Esophagus squamous epithelium (tissue), 5 donors: ENCODE measurements at places on chromosomes 16 and 17.

GRCh38 chr17:77492446-77493237, 351.9 kb downstream of the SEC14L1 start:
- no peak for DNase-seq

DNA sequence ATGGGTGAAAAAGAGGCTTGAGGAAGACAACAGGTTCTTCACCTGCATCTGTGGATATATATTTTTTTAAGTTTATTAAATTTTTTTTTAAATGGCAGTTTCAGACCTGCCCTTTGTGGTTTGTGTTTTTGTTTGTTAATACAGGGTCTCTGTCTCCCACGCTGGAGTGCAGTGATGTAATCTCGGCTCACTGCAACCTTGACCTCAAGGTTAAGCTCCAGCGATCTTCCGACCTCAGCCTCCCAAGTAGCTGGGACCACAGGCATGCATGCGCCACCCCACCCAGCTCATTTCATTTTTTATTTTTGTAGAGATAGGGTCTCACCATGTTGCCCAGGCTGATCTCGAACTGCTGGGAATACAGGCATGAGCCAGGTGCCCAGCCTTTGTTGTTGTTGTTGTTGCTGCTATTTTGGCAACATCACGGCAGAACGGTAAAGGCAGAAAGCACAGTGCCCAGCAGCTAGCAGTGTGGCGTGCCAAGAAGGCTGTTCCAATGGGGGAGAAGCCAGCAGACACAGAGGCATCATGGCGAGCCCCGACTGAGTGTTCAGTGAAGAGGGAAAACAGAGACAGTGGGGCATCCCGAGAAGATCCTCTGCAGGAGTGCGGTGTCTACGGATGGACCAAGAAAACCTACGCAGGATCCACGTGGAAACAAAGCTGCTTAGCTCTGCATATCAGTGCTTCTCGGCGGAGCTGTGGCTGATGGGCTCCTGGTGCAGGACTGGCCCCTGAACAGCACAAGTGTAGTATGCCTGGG, 19.6 kb downstream of the TMC6 start:
- no peak for DNase-seq

DNA sequence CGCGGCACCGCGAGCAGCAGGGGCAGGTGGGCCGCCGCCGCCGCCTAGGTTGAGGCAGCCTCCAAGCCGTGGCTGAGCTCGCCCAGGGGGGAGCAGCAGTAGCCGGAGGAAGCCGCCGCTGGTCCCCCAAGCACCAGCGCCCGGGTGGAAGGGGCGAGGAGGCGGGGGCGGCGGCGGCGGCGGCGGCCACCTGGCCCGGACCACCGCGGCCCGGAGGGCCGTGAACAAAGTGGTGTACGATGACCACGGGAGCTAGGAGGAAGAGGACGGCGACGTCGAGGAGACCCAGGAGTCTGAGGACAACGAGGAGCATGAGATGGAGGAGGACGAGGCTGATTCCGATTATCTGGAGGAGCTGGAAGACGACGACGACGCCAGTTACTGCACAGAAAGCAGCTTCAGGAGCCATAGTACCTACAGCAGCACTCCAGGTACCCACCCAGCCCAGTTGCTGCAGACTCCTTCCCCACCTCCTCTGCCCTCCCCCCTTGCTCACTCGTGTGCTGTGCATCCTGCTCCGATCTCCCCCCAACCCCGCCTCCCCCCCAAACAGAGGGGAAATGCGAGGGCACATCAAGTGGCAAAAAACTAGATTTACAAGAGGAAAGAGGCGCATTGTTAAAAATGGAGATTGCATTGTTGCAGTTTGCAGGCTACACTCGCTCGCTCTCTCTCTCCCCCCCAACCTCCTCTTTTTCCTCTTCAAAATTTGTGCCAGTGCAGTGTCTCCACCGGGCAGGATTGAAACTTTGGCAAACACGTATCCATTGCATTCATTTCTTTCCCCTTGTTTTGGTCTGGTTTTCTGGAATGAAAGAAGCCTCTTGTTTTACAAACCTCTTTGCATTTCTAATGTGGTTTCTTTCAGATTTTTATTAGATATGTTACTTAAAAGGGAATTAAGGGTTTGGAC, 41.8 kb upstream of the AMZ2 start:
- no peak for DNase-seq

DNA sequence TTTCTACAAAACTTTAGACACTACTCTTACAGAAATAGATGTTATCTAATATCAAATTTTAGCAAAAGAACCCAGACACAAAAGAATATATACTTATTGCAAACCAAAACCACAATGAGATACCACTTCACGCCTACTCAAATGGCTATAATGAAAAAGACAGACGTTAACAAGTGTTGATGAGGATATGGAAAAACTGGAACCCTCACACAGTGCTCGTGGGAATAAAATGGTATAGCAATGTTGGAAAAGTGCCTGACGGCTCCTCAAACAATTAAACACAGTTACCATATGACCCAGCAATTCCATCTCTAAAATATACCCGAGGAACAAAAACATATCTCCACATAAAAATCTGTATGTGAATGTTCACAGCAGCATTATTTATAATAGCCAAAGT, 27.1 kb downstream of the USP31 start:
- no peak for DNase-seq

GRCh38 chr17:17416007-17416399, 60.8 kb upstream of the MED9 start:
- DNase-seq = no peak

DNA sequence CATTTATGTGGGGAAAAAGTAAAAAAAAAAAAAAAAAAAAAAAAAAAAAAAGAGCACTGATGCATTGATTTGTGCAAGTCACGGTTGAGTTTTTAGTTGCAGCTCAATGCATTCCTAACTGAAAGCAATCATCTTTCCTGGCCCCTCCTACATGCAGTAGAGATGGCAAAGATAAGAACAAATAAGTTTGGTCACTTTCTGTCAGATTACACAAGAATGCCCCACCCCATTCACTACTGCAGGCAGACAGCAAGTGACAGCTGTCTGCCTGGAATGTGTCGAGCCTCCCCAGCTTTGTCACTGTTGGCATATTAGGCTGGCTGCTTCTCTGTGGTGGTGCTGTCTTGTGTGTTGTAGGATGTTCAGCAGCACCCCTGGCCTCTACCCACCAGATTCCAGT, 243.5 kb downstream of the FOXL1 start:
- no peak for DNase-seq

- no peak for DNase-seq
These were observed 9.0 kb downstream of the TEKT5 start for GRCh38 chr16:10685709-10686108.

DNA sequence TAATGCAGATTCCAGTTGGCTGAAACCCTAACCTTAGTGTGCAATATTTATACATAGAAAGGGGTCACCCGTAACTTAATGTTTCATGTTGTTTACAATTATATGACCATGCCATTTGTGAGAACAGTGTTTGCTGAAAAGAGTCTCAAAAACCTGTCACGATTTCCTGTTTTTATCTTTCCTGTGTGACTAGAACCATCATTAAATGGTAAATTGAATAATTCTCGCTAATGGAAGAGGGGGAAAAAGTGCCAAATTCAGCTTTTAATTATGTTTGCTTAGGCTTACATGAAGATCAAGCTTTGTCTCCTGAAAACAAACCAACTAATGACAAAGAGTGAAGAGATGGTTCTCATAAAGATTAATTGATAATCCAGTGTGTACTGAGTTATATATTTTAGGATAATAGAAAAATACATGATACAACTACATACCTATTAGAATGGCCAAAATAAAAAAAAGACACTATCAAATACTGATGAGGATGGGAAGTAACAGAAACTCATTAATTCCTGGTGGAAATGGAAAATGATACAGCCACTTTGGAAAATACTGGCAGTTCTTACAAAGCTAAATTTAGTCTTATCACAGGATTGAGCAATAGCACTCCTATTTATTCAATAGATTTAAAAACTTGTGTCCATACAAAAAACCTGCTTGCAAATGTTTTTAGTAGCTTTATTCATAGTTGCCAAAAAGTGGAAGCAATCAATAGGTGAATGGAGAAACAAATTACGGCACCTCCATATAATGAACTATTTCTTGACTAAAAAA, 141.7 kb downstream of the CDK5R1 start:
- DNase-seq = no peak

- DNase-seq = no peak
These were observed 401.6 kb upstream of the CDH11 start for GRCh38 chr16:65523283-65523944.

- DNase-seq = no peak
These were observed 36.2 kb upstream of the RCVRN start for GRCh38 chr17:9941305-9941704.

DNA sequence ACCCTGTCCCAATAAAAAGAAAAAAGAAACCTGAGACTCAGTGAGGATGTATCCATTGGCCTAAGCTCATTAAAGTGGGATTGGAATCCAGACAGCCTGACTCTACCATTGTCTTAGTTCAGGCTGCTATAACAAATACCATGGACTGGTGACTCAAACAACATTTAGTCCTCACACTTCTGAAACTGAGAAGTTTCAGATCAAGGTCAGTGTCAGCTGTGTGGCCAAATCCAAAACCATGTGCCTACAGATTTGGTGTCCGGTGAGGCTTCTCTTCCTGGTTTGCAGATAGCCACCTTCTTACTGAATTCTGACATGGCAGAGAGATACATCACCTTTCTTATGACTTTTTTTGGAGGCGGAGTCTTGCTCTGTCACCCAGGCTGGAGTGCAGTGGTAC, 53.3 kb upstream of the KDM8 start:
- DNase-seq = no peak

DNA sequence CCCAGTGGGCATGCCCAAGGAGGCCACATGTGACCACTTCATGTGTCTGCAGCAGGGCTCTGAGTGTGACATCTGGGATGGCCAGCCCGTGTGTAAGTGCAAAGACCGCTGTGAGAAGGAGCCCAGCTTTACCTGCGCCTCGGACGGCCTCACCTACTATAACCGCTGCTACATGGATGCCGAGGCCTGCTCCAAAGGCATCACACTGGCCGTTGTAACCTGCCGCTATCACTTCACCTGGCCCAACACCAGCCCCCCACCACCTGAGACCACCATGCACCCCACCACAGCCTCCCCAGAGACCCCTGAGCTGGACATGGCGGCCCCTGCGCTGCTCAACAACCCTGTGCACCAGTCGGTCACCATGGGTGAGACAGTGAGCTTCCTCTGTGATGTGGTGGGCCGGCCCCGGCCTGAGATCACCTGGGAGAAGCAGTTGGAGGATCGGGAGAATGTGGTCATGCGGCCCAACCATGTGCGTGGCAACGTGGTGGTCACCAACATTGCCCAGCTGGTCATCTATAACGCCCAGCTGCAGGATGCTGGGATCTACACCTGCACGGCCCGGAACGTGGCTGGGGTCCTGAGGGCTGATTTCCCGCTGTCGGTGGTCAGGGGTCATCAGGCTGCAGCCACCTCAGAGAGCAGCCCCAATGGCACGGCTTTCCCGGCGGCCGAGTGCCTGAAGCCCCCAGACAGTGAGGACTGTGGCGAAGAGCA, 4.4 kb downstream of the WFIKKN2 start:
- no peak for DNase-seq

DNA sequence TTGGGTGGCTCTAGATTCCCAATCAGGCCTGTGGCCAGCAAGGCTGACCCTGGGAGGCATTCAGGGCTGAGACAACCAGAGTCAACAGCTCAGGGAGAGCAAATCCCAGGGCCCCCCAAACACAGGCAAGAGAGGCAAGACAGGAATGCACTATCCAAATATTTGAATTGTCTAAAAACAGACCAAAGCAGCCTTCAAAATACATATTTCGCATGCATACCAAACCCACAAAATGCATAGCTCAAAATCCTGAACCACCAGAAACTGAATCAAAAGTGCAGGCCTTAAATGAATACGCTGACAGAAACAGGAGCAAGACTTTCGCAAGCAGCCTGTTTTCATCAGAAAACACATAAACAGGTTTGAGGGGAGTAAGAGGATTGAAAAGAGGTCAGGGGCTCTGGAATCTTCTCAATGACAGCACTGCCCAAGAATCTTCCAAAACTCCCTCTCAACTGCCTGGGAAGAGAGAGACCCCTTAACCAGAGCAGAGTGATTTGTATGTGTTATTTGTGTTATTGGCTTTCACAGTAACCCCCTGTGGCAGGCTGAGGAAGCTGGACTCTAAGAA, 213.6 kb upstream of the CDH5 start:
- DNase-seq = no peak

DNA sequence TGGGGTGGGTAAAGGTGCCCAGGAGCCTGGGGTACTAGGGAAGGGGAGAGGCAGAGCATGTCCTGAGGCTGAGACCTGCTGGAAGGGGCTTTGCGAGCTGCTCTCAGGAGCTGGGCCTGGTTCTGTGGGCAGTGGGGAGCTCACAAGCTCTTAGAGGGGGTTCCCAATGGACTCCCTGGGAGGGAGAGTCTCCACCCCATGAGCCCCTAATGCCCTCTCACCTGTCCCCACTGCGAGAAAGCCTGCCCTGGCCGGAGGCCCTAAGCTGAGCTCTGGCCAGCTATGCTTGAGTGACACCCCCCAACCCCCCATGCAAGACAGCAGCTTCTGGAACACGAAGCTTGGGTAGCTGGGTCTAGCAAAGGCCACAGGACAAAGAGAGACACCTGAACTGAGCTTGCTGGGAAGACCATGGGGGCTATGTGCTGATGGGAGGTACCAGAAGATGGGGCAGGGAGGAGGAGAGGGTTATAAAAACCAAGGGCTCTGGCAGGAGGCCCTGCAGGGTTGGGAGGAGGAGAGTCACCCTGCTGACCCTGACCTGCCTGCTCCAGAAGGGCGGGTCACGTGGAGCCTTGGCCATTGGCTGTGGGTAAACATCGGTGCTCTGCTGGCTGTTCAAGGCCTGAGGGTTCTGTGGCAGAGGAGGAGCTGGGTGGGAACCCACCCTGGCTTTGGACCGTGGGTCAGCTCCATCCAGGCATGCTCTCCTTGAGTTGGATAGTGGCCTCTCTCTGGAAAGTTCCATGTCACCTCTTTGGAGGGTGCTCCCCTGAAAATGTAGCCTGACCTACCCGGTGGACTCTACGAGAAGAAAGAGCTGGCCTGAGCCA, 106.7 kb downstream of the RAB11FIP4 start:
- no peak for DNase-seq

- no peak for DNase-seq
These were observed 682.4 kb downstream of the TOX3 start for GRCh38 chr16:51864575-51864974.

DNA sequence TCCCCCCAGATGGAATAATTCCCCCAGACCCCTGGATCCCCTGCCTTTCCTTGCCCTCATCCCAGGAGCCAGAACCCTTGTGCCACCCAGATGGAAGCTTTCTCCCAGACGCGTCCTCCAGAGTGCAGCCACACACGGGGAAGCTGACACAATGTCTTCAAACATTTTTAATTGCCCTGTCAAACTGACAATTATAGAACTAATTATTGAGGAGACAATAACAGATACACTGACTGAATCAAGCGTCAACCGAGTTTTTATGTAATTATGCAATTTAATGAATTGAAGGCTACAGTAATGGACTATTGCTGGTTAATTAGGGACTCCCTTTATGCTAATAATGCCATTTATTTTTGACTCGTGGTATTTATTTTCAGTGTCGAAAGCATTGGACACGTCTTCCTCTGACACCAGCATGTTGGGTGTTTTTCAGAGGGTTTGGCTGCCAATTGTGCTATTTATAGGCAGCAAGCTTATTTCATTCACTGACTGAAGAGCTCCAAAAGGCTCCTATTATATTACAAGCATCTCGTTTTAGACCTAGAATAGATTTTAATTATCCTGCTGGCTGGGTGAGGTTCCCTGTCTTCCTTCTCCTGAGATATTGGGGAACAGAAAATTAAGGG, 298.2 kb upstream of the C16orf82 start:
- no peak for DNase-seq

GRCh38 chr17:49213399-49213798, 2.9 kb downstream of the ABI3 start:
- no peak for DNase-seq
